ENCODE measurements at places on chromosomes 2 and 18. TPM values are rescaled to one million over a fixed set of nuclear protein-coding genes. Genes with fewer than 3 reads are reported as not detected.

- H3K27ac ChIP-seq, result no peak overlapping the region
- H3K4me1 ChIP-seq, result no peaks in the 10 kb centered on the region
- no peaks in the 10 kb centered on the region for H3K36me3 ChIP-seq
- DNase-seq, result no peak
These were observed 246.1 kb downstream of the ACKR3 start for GRCh38 chr2:236815746-236816145.

GRCh38 chr2:237287872-237288271, 126.1 kb downstream of the COL6A3 start:
- peaks cover 22% of the 10 kb centered on the region for H3K4me1 ChIP-seq
- H3K27me3 ChIP-seq, result no peaks in the 10 kb centered on the region
- no peak overlapping the region for H3K27ac ChIP-seq
- no peak for DNase-seq

GRCh38 chr2:156182132-156182531, 150.4 kb downstream of the NR4A2 start:
- no peak for DNase-seq
- H3K4me1 ChIP-seq, result no peaks in the 10 kb centered on the region
- no peak overlapping the region for H3K4me3 ChIP-seq
- H3K36me3 ChIP-seq, result no peaks in the 10 kb centered on the region
- H3K27me3 ChIP-seq, result no peaks in the 10 kb centered on the region
- no peak overlapping the region for H3K27ac ChIP-seq

The COL4A3 gene
- total RNA-seq, result 1.1 TPM

The HS1BP3 gene
- 40.0 TPM for total RNA-seq
